Cardiac septum (tissue), 1 donor: ENCODE measurements at places on chromosomes 2 and 18. TPM values are rescaled to one million over a fixed set of nuclear protein-coding genes. Genes with fewer than 3 reads are reported as not detected.
A peak's percentile ranks its signal among the peaks of the same experiment; 100 is the strongest.

DNA sequence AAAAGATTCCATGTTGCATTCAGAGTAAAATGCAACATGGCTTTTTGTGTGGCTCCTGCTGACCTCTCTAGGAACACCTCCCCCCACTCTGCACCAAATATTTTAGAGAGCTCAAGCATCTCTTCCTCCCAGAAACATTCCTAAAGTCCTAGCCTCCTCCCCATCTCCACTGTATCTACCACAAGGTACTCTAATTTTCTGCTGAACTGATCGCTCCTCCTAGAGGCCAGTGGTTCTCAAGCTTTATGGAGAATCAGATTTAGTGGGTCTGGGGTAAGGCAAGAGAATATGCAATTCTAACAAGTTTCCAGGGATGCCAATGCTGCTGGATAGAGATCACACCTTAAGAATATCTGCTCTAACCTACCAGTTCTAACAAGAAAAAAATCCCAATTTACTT lies 89.5 kb upstream of the HNRNPA3 start:
- DNase-seq, result no peak

- DNase-seq, result no peak
Observed at GRCh38 chr18:36771245-36771644, 57.6 kb downstream of the TPGS2 start.

DNA sequence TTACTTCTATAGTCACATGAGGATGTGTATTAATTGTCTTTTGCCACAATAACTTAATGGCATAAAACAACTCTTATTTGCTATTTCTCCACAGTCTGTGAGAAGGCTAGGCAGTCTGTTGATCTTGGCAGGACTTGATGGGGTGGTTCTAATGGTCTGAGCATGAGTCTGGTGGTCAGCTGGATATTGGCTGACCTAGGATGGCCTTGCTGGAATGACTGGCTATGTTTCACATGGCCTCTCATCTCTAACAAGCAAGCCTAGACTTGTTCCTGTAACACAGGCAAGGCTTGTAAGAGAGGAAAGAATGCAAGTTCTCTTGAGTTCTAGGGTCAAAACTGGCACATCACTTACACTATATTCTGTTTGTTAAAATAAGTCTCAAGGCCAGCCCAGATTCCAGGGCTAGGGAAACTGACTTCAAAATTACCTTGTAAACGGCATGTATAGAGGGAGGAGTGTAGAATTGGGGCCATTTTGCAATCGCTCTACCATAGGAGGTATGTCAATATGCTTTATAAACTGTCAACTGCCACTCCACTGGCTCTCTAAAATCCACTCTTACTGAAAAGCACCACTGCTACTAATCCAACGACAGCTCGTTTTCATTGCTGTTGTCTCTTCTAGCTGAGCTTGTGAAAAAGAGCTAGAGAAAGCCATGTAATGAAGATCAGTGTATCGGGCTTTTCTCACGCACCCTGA lies 325.0 kb upstream of the PKDCC start:
- no peak for DNase-seq

DNA sequence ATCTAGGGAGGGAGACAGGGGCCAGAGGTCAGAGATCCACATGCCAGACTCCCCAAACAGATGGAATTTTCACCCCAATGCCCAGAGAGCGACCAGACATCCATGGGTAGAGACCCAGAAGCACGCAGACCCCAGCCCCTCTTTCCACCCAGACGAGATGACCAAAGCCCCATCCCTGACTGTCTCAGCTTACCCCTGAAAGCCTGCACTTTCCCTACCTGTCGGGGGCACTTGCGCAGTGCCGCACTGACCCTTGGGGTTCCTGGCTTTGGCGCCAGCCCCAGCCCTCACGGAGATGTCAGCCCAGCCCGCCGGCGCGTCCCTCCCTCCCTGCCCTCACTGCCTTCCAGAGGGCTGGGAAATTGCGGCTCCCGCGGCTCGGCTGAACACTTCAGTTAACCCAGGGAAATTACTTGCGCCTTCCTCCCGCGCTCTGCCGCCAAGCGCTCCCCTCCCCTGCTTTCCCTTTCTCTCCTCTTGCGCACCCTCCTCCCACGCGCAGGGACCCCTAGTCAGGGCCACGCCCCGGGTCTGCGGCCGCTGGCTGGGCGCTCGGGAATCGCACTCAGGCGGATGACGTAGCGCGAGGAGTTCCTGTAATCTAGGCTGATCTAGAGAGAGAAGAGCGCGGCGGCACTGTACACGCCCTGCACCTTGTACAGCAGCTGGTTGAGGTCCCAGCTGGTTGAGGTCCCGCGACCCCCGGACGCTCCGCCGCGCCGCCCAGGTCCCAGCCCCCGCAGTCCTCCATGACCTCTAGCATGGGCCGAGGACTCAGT lies 12.0 kb downstream of the ALPG start:
- DNase-seq, result peak; percentile 61

DNA sequence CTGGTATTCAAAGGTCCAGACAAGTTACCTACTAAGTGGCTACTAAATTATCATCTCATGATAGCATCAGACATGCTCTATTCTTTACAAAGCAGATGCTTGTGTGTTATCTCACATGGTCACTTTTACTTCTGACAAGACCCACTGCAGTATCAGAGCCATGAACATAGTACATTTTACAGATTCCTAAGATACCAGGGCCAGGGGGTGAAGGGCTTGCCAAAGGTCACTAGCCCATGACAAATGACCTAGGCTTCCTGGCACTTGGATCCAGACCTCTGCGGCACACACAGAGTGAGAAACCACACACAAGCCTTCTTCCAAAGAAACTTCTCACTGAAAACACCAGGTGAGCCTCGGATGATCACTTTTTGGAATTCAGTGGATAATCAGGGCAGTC lies 446.8 kb downstream of the EIPR1 start:
- no peak for DNase-seq

DNA sequence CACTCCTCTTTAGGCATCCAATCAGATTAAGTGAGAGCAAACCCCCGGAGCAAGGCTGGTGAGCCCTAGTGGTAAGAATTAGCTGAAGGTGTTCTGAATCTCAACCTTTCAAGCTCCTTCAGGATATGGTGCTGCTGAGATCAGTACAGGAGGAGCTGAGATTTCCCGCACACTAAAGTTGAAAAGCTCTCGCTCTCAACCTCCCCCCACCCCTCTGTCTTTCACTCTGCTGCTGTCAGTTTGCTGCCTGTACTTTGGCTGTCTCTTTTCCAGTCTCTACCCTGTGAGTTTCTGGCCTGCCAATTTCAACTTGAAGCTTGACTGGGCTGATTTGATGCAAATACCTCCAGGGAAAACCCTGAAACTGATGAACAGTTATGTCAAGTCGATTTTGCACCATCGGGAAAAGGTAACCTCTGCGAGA lies 15.7 kb downstream of the ZEB2 start:
- DNase-seq, result no peak

- no peak for DNase-seq
Observed at GRCh38 chr2:37343537-37344434, 644 bp upstream of the QPCT start.

DNA sequence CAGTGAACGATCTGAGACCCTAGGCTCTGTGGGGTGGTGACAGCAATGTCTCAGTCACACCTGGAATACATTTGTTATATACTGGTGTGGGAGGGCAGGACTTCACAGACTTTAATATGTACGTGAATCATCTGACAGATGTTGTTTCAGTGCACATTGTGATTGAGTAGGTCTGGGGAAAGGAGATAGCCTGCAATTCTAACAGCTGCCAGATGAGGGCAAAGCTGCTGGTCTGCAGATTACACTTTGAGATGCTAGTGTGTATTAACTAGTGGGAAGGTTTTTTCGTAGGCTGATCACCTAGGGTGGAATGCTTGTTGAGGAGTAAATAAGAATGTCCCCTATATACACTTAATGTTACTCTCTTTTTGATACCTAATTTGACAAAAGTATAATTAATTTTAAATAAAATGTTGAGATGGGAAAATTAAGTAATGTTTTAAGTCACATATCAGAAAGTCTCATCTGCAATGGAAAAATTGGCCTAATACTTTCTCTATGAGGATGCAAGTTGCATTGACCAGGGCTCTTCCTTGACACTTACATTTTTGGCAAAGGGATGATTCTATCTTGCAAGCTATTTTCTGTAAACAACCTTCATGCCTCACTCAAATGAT lies 496.9 kb upstream of the HNMT start:
- DNase-seq, result no peak

DNA sequence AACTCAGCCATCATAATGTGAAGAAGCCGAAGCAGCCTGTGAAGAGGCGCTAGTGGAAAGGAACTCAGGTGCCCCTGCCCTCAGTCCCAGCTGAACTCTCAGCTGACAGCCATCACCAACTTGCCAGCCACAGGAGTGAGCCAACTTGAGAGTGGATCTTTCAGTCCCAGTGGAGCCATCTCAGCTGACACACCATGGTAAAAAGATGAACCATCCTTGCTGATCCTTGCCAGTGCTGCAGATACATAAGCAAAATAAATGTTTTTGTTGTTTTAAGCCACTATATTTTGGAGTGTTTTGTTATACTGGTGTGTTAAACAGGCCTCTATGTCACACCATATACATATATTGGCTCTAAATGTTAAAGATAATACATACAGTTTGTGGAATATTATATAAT lies 195.8 kb upstream of the SPRED2 start:
- DNase-seq, result no peak

DNA sequence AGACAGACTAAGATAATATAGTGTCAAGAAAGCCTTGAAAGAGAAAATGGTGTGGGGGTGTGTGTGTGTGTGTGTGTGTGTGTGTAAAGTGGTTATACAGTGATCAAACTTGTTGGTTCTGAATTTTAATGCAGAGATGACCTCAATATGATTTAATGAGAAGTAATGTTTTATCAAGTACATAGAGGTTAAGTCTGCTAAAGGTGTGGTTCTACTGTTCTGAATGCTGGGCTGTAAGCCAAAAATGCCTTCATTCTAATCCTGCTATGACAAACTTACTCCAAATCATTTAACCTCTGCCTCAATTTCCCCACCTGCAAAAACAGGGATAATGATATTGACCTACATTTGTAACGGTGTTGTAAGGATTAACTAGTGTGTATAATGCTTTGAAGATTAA lies 87.9 kb downstream of the WDPCP start:
- no peak for DNase-seq

DNA sequence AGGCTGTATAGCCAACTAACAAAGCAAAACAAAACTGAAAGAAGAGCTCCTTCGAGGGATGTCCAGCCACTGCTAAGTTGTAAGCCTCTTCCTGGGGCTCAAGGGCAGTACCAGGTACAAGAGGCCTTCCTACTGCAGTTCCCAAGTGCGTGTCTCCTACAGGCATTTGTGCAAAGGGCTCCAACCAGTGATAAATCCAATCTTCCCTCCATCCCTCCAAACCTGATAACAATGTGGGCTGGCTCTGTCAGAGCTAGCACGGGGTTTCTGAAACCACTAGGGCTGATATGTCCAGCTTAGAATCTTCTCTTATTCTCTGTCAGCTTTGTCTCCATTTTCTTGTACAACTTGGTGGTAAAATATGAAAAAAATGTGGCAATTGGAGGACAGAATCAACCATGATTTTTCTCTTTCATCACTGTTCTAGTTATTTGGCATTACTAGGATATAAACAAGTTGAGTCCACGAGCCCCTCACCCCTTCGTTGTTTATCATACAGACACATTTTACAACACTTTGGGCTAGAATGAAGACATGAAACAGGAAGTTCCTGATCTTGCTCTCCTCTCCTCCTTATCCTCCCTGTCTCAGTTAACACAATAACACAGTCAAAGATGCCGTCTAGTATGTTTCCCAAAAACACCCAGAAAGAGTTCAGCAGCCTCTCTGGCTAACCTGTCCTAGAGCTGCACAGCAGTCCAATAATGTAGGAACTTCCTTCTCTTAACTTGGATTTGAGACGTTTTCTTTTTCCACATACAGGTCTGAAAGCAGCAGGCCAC lies 35.4 kb upstream of the WIPF1 start:
- no peak for DNase-seq

DNA sequence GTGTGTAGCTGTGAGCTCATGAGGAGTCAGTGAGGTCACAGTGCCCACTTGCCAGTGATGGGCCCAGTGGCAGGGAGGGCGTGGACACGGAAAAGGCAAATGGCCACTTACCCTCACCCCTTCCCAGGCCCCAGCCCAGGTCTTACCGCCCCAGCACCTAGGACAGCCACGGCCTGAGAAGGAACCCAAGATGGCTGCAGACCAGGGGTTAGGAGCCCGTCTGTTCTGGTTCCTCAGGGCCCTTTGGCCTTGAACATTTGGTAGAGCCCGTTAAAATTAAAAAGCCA lies 74.1 kb downstream of the EMX1 start:
- no peak for DNase-seq

DNA sequence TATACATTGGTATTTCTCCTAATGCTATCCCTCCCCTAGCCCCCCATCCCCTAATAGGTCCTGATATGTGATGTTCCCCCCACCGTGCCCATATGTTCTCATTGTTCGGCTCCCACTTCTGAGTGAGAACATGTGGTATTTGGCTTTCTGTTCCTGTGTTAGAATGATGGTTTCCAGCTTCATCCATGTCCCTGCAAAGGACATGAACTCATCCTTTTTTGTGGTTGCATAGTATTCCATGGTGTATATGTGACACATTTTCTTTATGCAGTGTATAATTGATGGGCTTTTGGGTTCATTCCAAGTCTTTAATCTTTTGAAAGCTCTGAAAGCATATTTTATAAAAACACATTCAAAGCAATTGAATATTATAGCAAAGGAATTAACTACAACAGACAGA lies 1169.4 kb upstream of the ZEB2 start:
- no peak for DNase-seq

DNA sequence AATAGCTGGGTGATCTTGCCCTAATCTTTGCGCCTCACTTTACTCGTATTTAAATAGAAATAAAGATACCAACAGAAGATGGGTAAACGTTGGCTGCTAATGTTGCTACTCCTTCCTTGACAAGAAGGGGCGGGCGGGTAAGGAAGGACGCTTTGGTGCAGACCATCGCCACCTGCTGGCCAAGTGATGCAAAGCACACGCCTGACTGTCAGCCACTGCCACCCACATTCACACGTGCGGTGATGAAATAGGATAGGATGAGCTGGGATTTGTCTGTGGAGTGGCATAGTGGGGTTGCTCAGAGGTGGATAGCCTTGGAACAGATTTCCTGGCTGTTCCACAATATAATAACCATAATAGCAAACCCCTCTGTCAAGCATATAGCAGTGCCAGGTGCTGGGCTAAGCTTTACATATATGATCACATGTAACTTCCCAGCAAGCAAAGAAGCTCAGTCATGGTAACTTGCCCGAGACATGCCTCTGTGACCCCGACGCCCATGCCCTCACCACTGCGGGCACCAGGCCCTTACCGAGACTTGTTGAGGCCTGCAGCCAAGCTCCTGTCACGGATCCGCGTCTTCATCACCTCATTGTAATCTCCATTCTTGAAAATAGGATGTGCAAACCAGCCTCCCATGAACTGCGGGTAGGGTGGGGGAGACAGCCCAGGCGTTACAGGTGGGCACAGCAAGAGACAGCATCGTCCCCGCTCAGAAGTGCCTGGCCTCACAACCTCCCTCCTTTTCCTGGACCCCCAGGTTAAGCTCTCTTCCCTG lies 39.3 kb downstream of the LCT start:
- DNase-seq, result peak; percentile 89

GRCh38 chr2:85697096-85697495 lies 2.9 kb downstream of the GNLY start:
- DNase-seq, result no peak

GRCh38 chr2:203344667-203345066 lies 16.5 kb downstream of the ABI2 start:
- DNase-seq, result no peak

The SULT1C4 gene
- 2.4 TPM for total RNA-seq

The TET3 gene
- 3.7 TPM for total RNA-seq

The RGPD4 gene
- 0.19 TPM for total RNA-seq

The HOXD13 gene
- not detected for total RNA-seq

The CNTNAP5 gene
- total RNA-seq, result not detected

The DNAJC5G gene
- total RNA-seq, result 1.6 TPM
